ENCODE measurements at places on chromosomes 1 and 21. TPM values are rescaled to one million over a fixed set of nuclear protein-coding genes. Genes with fewer than 3 reads are reported as not detected.

DNA sequence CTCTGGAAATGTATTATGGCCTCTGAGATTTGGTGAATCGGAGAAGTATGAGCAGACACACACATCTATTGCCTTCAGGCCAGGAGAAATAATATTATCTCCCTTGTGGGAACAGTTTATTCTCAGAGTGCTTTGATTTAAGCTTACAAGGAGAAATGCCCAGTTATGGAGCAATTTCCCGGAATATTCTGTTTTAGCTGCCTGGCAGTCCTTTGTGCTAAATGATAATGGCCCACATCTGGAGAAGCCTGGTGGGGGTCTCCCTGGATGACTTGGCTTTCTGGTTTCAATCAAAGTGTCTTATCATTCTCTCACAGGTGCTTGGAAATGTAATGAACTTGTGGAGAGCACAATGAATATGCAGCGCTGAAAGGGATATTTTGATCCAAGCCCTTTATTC, 389.6 kb upstream of the USP24 start:
- DNase-seq = no peak

The USH2A gene
- polyA plus RNA-seq = 0.99 TPM

GRCh38 chr1:63679076-63679475, 85.9 kb downstream of the PGM1 start:
- no peak for DNase-seq

The MOV10 gene
- polyA plus RNA-seq = 10.8 TPM

The CCDC24 gene
- 0.90 TPM for polyA plus RNA-seq
